ENCODE measurements at places on chromosomes 7 and 10. TPM values are rescaled to one million over a fixed set of nuclear protein-coding genes. Genes with fewer than 3 reads are reported as not detected.

The KCNIP2 gene
- total RNA-seq = 0.29 TPM

The SEMA3D gene
- total RNA-seq = 7.1 TPM

- no peak for DNase-seq
These were observed 926.6 kb upstream of the MBL2 start for GRCh38 chr10:53699231-53699630.

The CCL26 gene
- not detected for total RNA-seq

GRCh38 chr10:118534136-118534535, 61.3 kb downstream of the PRLHR start:
- no peak for DNase-seq

DNA sequence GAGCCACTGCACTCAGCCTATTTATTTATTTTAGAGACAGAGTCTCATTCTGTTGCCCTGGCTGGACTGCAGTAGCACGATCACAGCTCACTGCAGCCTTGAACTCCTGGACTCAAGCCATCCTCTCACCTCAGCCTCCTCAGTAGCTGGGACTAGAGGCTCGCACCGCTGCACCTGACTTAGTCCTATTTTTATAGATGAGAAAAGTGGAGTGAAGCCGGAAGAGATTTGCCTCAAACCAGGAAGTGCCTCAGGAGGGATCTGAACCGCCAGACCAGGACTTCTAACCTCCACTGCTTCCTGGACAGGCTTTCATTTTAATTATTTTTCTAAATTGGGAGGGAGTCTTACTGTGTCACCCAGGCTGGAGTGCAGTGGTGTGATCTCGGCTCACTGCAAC, 17.5 kb upstream of the CLIP2 start:
- no peak for DNase-seq

The RBM20 gene
- 1.0 TPM for total RNA-seq

The RNF32 gene
- 0.41 TPM for total RNA-seq

The STOX1 gene
- total RNA-seq = 4.2 TPM

DNA sequence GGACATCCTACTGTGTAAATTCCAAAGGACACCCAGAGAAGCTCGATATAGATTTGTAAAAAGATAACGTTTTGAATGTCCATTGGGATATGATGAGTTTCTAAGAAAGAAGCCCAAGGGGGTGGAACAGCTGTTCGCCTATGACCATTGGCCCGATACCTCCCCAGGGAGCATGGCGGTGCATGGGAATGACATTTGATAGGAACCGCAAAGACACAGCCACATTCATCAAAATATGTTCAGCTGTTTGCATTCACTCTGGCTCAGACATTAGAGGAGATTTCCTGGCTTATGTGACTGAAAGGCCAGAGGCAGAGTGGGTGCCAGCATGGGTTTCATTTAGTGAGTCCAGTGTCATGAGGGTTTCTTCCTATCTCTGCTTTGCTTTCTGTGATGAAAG, 56.0 kb upstream of the BAIAP2L1 start:
- DNase-seq = no peak

DNA sequence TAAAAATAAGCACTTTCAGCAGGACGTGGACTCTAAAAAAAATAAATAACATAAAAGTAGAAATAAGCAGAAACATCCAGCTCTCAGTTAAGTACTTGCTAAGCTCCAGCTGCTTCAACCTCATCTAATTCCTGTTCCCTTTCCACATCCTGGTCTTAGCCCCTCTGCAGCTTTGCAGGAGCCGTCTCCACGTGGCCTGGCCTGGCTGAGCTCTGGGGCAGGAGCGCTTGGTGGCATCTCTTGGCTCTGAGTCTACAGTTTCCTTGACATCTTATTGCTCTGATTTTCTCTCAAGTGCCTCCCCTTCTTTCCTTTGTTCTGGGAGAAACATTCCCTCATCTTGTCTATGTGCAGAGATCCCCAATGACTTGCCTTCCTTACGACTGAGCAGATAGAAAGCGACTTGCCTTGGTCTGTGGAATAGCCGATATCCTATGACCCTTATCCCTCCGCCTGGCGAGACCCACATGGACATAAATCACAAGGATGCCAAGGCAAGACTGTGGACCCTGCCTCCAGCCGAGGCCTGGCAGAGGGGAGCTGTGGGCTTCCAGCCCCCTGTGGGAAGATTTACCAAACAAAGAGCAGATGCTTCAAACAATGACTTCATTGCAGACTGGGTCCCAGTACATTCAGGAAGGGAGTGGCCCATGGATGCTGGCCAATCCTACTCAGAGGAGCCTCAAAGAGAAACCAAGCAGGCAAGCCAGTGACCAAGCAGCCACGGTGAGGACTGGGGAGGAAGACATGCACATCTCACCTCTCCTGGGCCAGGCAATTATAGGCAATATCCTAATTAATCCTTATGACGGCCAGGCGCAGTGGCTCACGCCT, 61.9 kb downstream of the SPOCK2 start:
- DNase-seq = peak; percentile 80

- DNase-seq = no peak
These were observed 97.9 kb upstream of the SH2B2 start for GRCh38 chr7:102188746-102189145.

The SPDYE6 gene
- not detected for total RNA-seq

DNA sequence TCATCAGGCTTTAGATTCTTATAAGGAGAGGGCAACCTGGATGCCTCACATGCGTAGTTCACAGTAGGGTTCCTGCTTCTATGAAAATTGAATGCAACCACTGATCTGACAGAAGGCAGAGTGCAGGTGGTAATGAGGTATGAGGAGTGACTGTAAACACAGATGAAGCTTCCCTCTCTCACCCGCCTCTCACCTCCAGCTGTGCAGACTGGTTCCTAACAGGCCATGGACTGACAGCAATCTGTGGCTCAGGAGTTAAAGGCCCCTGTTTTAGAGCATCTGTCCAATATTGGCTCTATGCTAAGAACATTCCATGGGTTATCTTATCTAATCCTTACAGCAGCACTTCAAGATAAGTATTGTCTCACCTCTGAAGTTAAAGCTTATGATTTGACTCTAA, 213.5 kb upstream of the NRP1 start:
- DNase-seq = no peak

DNA sequence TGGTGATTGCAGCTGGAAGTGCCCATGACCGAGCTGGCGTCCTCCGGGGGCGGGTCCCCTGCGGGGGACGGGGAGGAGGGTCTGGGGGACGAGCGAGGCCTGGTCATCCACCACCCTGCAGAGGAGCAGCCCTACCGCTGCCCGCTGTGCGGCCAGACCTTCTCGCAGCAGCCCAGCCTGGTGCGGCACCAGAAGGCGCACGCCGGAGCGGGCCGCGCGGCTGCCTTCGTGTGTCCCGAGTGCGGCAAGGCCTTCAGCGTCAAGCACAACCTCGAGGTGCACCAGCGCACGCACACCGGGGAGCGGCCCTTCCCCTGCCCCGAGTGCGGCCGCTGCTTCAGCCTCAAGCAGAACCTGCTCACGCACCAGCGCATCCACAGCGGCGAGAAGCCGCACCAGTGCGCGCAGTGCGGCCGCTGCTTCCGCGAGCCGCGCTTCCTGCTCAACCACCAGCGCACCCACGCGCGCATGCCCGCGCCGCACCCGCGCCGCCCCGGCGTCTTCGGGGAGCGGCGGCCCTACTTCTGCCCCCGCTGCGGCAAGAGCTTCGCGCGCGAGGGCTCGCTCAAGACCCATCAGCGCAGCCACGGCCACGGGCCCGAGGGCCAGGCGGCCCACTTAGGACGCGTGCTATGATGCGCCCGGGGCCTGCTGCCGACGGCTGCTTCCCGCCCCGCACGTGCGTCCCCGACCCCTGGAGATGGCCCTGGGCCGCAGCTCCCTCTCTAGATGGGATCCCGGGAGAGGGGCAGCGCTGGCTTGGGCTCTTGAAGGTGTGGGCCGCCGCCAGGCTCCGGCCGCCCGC, 28.7 kb downstream of the ZNF775 start:
- DNase-seq = no peak

- DNase-seq = no peak
These were observed 533.5 kb upstream of the COBL start for GRCh38 chr7:51850126-51850525.

GRCh38 chr7:75689246-75690099, 49.3 kb downstream of the HIP1 start:
- no peak for DNase-seq

DNA sequence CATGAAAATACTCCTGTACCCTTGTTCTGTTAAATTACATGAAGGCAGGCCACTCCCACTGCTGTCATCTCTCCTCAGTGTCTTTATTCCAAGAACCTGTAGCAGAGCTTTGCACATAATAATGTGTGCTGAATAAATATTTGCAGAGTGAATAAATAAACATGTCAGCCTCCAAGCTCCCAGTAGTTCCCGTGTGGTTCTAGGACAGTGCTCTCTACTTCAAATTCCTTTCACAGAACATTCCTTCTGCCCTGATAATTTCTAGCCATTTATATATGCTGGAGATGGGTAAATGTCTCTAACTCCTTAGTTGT, 20.3 kb upstream of the HYAL4 start:
- no peak for DNase-seq

DNA sequence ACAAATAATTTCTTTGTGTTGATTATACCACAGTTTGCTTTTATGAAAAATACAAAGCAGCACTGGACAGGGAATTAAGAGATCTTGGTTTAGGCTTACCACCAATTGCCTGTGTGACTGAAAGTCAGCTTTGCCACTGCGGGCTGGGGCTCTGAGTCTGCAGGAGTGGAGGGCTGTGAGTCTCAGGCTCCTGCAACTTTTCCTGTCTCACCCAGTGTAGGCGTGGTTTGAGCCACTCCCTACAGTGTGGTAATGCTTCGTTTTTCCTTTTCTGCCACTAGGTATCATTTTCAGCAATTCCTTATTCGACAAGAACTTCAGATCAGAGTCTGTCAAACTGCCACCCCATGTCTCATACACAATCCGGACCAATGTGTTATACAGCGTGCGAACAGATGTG, 180.6 kb downstream of the ABCA13 start:
- no peak for DNase-seq

- no peak for DNase-seq
These were observed 51.9 kb downstream of the IKZF1 start for GRCh38 chr7:50356212-50356944.

DNA sequence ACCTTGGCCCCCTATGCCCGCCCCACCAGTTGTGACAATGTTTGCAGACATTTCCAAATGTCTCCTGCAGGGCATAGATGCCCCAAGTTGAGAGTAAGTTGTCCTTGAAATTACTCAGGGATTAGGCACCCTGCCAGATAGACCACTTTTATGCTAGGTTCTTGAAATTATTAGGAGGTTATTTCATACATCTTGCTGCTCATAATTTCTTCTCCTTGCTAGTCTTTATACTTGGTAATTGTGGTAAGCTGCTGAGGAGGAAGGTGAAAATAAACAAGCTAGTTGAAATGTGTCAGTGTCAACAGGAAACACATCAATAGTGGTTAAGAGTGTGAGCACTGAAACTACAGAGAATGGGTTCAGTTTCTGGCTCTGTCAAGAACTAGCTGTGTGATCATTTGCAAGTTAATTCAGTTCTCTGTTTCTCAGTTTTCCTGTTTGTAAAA, 63.7 kb upstream of the AOAH start:
- DNase-seq = no peak

The TBX20 gene
- 0.41 TPM for total RNA-seq

- DNase-seq = no peak
These were observed 14.5 kb upstream of the VCL start for GRCh38 chr10:73983096-73984047.

GRCh38 chr7:157555313-157555712, 218.5 kb downstream of the DNAJB6 start:
- DNase-seq = no peak

The PTPRN2 gene
- 1.2 TPM for total RNA-seq

DNA sequence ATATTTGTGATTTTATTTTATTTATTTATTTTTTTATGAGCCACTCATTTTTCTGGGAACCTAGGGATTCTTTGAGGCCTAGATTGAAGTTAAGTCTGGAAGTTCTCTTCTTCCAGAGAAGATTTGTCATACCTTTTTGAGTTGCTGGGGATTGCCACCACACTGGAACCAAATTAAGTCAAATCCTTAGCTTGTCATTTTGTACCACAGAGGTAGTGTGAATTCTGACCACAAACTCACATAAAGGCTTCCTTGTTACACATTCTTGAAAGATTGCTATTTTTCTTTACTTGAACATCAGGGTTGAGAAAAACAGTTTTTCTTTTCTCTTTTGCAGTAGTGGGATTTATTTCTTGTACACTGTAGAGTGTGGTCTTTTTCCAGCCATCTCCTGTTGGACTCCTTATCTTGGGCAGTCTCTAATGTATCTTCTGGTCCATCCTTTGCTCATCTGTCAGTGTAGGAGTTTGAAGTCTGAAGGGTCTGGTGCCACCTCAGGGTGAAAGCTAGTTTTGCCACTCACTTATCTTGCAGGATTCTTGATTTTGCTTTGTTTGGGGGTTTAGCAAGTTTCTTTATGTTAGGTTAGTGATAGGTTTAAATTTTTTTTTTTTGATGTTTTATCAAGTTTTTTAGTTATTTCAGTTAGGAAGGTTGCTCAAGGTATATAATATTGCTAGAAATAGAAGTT, 24.8 kb downstream of the PCBD1 start:
- DNase-seq = no peak

The IFT22 gene
- 7.1 TPM for total RNA-seq

DNA sequence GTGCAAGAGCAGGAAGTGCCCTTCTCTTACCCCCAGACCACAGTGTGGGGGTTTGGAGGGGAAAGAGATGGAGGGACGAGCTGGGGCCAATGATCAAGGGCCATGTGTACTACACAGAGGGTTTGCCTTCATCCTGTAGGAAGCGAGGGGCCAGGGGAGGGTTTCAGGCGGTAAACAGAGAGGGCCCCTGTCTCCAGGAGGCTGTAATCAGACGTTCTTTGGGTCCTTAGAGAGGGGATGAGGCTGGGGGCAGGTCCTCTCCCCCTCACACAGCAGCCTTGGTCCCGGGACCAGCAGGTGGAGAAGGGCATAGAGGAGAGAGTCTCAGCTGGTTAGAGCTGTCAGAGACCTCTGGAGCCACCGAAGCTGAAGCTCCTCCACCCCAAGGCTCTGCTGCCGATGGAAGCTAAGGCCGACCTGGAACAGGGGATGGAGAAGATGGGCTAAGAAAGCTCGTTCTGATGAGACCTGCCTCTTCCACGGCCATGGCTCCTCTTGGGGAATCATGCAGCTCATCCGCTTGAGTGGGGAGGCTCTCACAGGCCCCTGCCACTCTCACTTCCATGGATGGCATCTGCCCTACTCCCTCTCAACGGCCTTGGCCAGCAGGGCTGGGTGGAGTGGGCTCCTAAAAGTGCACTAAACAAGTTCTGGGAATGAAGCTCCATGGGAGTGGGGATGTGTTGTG, 3.5 kb downstream of the LOXL4 start:
- no peak for DNase-seq

GRCh38 chr10:103307594-103307993, 30.7 kb downstream of the INA start:
- no peak for DNase-seq

Data from uterus (tissue), 4 donors.